ENCODE measurements at places on chromosomes 7 and 10.

- DNase-seq: peak; percentile 53
Measured at GRCh38 chr10:71161425-71161824, 50.9 kb upstream of the UNC5B start.

DNA sequence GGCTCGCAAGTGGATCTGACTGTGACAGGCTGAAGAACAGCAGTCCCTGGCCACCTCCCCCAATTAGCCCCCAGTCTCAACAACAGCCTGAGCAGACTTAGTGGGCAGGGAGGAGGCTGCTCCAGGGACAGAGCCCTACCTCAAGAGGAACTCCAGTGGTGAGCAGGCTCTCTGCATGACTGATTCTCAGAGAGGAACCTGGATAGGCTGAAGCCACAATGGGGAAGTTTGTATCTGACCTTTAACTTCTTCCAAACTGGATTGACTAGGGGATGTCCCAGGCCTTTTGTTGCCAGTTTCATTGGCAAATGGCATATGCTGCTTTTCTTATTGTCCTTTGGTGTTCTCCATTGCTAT, 93.0 kb downstream of the ARHGAP22 start:
- no peak for DNase-seq

GRCh38 chr10:119166118-119166500, 595 bp upstream of the SFXN4 start:
- no peak for DNase-seq

GRCh38 chr7:102828286-102828685, 79.5 kb downstream of the FAM185A start:
- no peak for DNase-seq

- no peak for DNase-seq
Measured at GRCh38 chr10:6020826-6021225, 41.3 kb downstream of the IL2RA start.

DNA sequence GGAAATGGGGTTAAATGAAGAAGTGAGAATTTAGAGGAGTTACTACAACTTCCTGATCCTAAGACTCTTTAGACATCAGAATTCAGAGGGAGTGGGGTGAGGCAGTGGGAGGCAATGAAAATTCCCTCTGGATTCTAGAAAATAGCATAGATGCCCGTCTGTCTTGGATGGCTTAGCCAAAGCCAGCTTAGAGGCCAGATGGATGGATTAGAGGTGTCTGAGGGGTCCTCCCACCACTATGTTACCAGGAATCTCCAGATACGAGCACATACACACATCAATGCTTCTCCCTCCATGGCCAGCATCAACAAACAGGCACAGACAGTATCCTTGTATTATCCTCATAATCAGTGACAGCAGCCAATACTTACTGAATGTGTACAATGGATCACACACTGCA, 418.1 kb downstream of the PLXNA4 start:
- no peak for DNase-seq

GRCh38 chr7:15559416-15559928, 2.3 kb downstream of the AGMO start:
- no peak for DNase-seq

- DNase-seq: peak; percentile 59
Measured at GRCh38 chr10:70458329-70459060, 17.0 kb upstream of the NODAL start.

DNA sequence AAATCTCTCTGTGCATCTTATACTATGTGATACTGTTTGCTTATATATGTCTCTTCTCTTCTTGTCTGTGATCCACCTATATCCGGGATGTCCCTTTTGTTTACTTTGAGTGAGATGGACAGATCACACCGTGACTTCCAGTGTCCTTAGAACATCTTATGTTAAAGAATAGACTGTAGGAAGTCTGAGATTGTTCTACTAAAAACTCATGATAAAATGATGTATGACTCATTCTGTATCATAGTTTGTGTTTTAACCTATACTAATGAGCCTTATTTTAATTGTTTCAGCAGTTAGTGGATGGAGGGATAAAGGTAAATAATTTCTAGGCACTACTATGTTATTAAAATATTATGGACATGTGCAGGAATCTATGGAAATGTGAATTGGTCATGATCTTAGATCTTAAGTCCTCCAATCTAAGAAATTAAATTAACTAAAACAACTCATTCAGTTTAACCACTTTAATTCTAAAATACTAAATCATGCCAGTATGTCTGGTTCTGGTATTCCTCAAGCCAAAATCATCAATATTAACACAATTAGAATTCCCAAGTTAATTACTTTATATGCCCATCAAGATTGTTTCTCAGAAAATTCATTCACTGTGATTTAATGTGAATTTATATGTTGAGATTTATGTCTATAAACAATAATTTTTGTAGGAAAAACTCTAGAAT, 32.0 kb downstream of the ITGB8 start:
- DNase-seq: no peak

DNA sequence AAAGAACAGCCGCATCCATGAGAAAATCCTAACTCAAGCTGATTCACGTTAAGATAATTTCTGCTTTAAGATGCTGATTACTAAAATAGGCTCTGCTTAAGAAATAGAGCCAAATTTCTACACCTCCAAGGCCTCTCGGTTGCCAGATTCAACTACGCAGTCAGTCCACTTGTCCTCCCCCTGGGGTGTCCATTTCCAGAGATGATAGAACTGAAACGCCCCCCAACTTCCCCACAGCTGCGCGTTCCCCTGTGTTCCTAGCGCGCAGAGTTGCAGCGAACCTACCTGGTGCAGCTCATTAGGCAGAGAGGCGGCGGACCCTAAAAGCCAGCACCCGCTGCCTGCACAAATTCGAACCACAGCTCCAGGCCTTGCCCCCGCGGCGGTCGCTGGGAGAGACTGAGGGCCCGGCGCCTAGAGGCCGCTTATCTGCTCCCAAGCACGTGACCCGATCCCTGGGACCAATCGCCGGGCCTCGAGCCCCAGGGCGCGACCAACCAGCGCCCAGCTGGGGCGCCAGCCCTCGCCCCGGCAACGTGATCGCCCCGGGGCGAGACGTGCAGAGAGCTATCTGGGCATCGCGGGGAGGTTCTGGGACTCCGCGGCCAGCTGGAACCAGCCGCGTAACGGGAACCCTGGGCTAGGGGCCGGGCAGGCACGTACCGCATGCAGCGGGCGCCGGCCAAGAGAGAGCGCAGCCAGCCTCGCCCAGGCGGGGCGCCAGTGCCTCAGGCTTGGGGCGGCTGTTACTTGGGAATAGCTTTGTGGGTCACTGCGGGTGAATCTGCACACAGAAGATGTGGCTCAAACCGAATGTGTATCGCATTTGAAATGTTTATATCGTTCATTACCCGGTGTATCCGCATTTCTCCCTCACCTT, at the start of gene PPP1R3C:
PPP1R3C (minus strand) TSS at position 401 of the 880 bp plus-strand sequence; CDS start at position 299, 102 bp downstream.
- DNase-seq: peak; percentile 34

- peak; percentile 14 for DNase-seq
Measured at GRCh38 chr7:23075571-23075970, 30.0 kb upstream of the KLHL7 start.

DNA sequence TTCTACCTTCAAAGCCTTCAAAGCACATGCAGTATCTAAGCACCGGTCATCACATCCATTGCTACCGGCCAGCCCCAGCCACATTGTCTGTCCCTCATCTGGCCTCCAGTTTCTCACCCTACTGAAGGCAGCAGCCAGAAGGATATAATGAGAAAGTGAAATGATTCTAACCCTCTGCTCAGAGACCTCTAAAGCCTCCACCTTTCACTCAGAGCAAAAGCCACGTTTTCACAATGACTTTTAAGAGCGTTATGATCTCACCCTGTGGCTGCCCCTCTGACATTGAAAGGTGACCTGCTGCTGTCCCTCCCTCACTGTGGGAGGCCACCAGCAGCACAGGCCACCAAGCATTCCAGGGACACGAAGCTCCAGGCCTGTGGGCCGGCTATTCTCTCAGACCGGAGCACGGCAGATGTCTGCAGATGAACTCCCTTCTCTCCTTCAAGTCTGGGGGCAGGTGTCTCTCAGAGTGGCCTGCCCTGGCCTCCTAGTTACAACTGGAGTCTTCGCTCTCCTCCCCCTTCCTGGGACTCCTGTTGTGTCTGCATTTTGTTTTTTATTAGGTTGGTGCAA, 94.9 kb upstream of the EEPD1 start:
- DNase-seq: no peak

DNA sequence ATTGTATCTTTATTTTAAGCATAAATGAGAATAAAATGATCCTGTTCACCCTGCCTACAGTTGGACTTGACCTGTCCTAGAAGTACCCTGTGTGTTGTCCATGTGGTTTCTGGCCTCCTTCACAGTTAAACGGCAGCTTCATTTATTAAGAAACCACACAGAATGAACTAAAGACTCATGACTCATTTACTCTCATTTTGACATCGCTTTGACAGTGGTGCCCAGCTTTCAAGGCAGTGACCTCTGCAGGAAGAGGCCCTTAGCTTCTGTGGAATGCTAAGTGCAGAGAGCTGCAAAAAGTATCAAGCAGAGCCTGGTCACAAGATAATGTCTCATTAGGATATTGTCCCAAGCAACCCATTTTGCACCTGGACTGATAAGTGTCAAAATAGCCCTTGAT, 93.4 kb downstream of the AVL9 start:
- no peak for DNase-seq

GRCh38 chr7:672891-673290, 53.6 kb upstream of the DNAAF5 start:
- DNase-seq: no peak

DNA sequence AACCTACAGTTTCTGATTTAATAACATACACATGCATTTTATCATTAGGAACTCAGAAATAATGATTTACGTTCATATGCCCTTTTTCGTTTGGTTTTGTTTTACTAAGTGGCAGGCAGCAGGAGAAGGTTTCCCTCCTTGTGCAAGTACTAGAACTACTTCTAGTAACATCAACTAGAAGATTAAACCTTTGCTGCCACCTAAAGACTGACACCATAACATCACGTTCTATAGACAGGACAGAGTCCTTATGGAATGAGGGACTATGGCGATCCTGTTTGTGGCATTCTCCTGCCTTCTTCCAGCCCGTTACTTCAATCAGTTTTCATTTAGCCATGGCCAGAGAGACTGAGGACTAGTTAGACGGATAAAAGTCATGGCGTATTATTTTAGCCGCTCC, 53.2 kb downstream of the GAD2 start:
- peak; percentile 44 for DNase-seq

GRCh38 chr7:67346876-67347275, 350.2 kb downstream of the TYW1 start:
- DNase-seq: no peak

- DNase-seq: peak; percentile 68
Measured at GRCh38 chr10:88793712-88794299, 8.7 kb upstream of the LIPM start.

GRCh38 chr7:127871226-127871625, 160.0 kb downstream of the LRRC4 start:
- no peak for DNase-seq

- no peak for DNase-seq
Measured at GRCh38 chr10:79340646-79341244, 6.5 kb upstream of the PPIF start.

GRCh38 chr10:78059906-78060702, 26.4 kb downstream of the RPS24 start:
- DNase-seq: no peak

All from common myeloid progenitor, CD34-positive (primary cell).